WTC11 (cell line): ENCODE measurements at places on chromosomes 2 and 18. TPM values are rescaled to one million over a fixed set of nuclear protein-coding genes. Genes with fewer than 3 reads are reported as not detected.

Gene YES1
- total RNA-seq: 89.7 to 113 TPM (median 96.6 TPM) in 3 replicates

Gene GPR35
- 0.22 to 0.60 TPM (median 0.46 TPM) in 3 replicates for total RNA-seq

Gene IL1F10
- not detected in 3 replicates for total RNA-seq

Gene EVA1A
- 3.2 to 4.1 TPM (median 3.3 TPM) in 3 replicates for total RNA-seq

Gene PAIP2B
- total RNA-seq: 19.3 to 22.4 TPM (median 22.2 TPM) in 3 replicates

Gene HNMT
- 2.8 to 4.6 TPM (median 3.1 TPM) in 3 replicates for total RNA-seq

Gene C1QL2
- total RNA-seq: 0.55 to 1.0 TPM (median 0.71 TPM) in 3 replicates

Gene SCYGR3
- total RNA-seq: not detected in 3 replicates

Gene AOX1
- total RNA-seq: 3.6 to 5.4 TPM (median 4.8 TPM) in 3 replicates

Gene UGT1A6
- 0.53 TPM in 1 of 3 replicates, not detected in the others for total RNA-seq

Gene GALNT3
- total RNA-seq: 19.4 to 20.6 TPM (median 20.5 TPM) in 3 replicates

Gene MC2R
- not detected in 3 replicates for total RNA-seq

Gene STPG4
- not detected in 3 replicates for total RNA-seq

Gene CGREF1
- 3.5 to 4.0 TPM (median 3.8 TPM) in 3 replicates for total RNA-seq

Gene STARD6
- total RNA-seq: 0.23 TPM in 1 of 3 replicates, not detected in the others

Gene HTR2B
- total RNA-seq: not detected in 3 replicates

Gene COL6A3
- total RNA-seq: 2.6 to 4.4 TPM (median 3.9 TPM) in 3 replicates

Gene SCG2
- total RNA-seq: 0.07 to 0.23 TPM (median 0.11 TPM) in 3 replicates

Gene LDLRAD4
- total RNA-seq: 2.9 to 6.2 TPM (median 3.0 TPM) in 3 replicates

Gene TMEM237
- total RNA-seq: 33.5 to 33.9 TPM (median 33.6 TPM) in 3 replicates

Gene LYG2
- total RNA-seq: 0.25 TPM in 1 of 3 replicates, not detected in the others

Gene CPS1
- 9.0 to 18.7 TPM (median 15.5 TPM) in 3 replicates for total RNA-seq

Gene CAPN14
- total RNA-seq: 0.11 to 0.37 TPM (median 0.11 TPM) in 3 replicates

Gene RAB27B
- 0.30 to 0.87 TPM (median 0.80 TPM) in 3 replicates for total RNA-seq

Gene LAPTM4A
- total RNA-seq: 163 to 166 TPM (median 165 TPM) in 3 replicates

Gene DSG1
- 0.07 to 0.09 TPM in 2 of 3 replicates, not detected in the other for total RNA-seq

Gene PXDN
- 146 to 166 TPM (median 157 TPM) in 3 replicates for total RNA-seq

Gene CRYBA2
- total RNA-seq: not detected in 3 replicates

Gene REG3A
- 0.37 TPM in 1 of 3 replicates, not detected in the others for total RNA-seq

Gene REG3G
- total RNA-seq: 0.20 to 0.39 TPM (median 0.30 TPM) in 3 replicates

Gene SH3RF3
- total RNA-seq: 0.78 to 1.0 TPM (median 0.87 TPM) in 3 replicates

Gene PLEKHH2
- 5.8 to 7.1 TPM (median 7.0 TPM) in 3 replicates for total RNA-seq

Gene NXPH2
- 0.55 to 0.94 TPM (median 0.92 TPM) in 3 replicates for total RNA-seq

Gene ARPC2
- 169 to 184 TPM (median 173 TPM) in 3 replicates for total RNA-seq

Gene ITGA6
- total RNA-seq: 78.8 to 83.6 TPM (median 82.4 TPM) in 3 replicates

Gene CHCHD5
- total RNA-seq: 33.2 to 36.5 TPM (median 33.7 TPM) in 3 replicates

Gene C2orf80
- 0.39 to 0.96 TPM (median 0.87 TPM) in 3 replicates for total RNA-seq

Gene FBXO48
- total RNA-seq: 1.3 to 1.5 TPM (median 1.3 TPM) in 3 replicates

Gene DPP4
- 2.7 to 3.6 TPM (median 2.7 TPM) in 3 replicates for total RNA-seq

Gene MAPK4
- 3.0 to 4.2 TPM (median 3.3 TPM) in 3 replicates for total RNA-seq

Gene MFSD6
- total RNA-seq: 4.1 to 4.8 TPM (median 4.7 TPM) in 3 replicates

Gene CTNNA2
- total RNA-seq: 3.8 to 6.7 TPM (median 5.7 TPM) in 3 replicates

Gene RAB10
- 127 to 142 TPM (median 132 TPM) in 3 replicates for total RNA-seq

Gene DNAH6
- 0.18 to 0.39 TPM (median 0.27 TPM) in 3 replicates for total RNA-seq
